HTR-8/SVneo (cell line): ENCODE measurements at places on chromosomes 2 and 18.

DNA sequence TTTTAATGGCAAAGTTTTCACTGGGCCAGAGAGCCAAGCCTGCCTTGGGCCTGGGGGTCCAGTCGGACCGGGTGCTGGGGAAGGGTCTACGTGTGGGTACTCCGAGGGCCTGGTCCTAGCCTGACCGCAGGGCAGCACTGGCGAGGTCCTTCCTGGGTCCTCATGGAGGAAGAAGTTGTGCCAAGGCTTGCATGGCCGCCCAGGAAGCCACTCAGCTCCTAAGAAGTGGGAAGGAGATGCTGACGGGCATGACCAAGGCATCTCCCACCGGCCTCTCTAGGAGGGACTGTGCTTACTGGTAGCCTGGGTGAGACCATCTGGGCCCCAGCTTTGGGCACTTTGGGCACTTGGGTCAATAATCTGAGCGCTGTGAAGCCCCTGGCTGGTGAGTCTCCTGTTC is 22.6 kb downstream of the CIB4 start:
- no peak for DNase-seq

DNA sequence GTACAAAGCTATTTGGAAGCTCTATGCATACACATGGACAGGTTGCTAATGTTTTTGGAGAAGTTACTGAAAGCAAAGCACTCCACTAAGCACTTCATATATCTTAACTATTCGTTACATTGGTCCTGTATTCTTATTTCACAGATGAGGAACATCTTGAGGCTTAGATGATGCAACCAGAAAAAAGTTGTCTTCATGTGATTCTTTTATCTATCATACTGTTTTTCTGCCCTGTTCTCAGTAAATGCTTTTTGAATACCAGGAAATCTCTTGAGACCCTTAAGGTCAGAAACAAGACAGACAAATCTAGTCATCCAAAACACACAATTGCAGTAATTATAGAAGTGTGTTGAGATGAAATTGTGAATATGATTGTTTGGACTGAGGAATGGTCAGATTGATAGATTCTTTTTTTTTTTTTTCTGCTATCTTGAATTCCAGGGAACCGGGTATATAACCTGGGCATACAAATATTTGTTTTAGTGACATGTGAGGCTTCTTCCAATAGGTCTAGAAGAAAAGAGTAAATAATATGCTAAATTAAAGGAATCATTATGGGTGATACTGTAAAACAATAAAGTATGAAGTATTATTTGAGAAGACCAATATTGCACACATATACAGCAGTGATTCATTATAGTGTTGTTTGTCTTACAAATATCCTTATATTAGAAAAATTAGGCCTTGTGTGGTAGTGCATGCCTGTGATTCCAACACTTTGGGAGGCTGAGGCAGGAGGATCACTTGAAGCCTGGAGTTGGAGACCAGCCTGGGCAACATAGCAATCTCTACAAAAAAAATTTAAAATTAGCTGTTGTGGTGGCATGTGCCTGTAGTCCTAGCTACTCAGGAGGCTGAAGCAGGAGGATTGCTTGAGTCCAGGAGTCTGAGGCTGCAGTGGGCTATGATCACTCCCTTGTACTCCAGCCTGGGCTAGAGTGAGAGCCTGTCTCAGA is 33.7 kb downstream of the EHBP1 start:
- DNase-seq: no peak

DNA sequence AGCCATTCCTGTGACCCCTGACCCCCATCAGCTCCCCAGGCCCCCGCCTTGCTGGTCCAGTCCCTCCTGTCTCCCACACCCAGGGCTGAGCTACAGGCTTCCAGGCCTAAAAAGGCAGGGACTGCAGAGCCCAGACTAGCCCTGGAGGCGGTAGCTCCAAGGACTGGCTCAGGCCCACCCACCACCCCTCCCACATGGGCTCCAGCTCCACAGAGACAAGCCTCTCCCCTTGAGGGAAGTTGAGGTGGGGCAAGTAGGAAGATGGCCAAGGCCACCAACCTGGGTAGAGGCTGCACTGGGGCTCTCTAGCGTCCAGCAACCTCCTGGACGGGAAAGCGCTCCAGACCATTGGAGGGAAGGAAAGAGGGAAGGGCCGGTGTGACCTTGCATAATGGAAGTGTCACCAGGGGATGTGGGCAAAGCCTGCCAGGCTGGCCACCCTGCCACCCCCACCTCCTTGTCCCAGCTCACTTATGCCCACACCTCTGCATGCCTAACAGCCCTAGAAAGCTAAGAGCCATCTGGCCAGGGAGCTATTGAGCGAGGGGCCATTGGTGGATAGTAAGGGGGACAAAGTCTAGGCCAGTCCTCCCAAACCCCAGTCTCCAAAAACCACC is 63.1 kb downstream of the TNS1 start:
- no peak for DNase-seq

DNA sequence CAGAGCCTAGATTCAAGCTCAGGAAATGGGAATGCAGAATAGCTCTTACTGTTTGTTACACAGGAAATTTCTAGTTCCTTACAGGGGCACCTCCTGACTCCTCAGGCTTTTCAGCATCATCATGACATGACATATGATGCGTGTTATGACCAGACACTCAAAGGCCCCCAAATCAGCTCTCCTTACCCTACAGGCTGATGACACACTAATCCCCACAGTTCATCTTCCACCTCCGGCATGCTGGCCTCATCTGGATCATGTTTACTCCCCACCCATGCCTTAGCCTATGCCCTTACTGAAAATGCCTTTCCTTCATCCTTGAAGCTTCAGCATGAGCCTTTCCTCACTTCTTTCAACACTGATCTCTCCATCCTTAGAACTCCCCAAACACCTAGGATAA is 356.9 kb downstream of the SETBP1 start:
- no peak for DNase-seq

DNA sequence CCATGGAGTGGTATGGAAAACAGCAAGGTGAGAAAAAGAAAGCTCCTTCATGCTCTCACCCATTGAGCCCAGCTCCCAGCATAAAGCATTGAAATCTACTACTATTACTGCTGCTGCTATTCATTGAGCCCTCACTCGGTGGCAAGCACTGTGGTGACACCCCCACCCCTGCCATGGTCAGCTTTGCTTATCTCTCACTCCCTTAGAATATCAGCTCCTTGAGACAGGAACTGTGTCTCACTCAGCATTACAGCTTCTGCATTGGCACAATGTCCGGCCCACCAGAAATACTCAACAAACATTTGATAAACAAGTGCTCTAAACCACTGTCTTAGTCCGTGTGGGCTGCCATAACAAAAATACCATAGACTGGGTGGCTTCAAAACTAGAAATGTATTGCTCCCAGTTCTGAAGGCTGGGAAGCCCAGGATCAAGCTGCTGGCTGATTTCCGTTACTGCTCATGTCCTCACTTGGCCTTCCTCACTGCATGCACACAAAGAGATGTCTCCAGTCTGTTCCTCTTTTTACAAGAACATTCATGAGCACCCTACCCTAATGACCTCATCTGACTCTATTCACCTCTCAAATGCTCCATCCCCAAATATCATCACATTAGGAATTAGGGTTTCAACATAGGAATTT is 116.3 kb downstream of the ZBTB7C start:
- DNase-seq: no peak

- DNase-seq: no peak
Measured at GRCh38 chr2:152242787-152243472, 67.4 kb upstream of the STAM2 start.

- DNase-seq: no peak
Measured at GRCh38 chr2:182359027-182359989, 67.5 kb downstream of the PDE1A start.

DNA sequence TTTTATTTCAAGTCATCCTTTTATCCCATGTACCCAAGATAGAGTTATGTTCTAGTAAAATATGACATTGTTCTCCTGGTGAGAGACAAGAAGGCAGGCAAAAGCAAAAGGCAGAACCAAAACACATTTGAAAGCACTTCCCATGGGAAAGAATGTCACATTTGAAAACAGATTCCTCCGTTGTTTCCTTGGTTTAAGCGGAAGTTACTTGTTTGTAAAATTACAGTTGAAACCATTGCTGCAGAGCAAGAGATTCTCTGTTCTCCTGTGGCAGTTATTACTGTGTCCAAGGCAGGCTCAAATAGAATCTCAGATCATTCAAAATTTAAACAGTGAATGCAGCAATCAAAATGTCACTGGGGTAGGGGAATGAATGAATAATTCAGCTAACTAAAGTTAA is 149.6 kb downstream of the MTCL1 start:
- no peak for DNase-seq

GRCh38 chr2:42118754-42119569 is 50.2 kb upstream of the EML4 start:
- DNase-seq: no peak

DNA sequence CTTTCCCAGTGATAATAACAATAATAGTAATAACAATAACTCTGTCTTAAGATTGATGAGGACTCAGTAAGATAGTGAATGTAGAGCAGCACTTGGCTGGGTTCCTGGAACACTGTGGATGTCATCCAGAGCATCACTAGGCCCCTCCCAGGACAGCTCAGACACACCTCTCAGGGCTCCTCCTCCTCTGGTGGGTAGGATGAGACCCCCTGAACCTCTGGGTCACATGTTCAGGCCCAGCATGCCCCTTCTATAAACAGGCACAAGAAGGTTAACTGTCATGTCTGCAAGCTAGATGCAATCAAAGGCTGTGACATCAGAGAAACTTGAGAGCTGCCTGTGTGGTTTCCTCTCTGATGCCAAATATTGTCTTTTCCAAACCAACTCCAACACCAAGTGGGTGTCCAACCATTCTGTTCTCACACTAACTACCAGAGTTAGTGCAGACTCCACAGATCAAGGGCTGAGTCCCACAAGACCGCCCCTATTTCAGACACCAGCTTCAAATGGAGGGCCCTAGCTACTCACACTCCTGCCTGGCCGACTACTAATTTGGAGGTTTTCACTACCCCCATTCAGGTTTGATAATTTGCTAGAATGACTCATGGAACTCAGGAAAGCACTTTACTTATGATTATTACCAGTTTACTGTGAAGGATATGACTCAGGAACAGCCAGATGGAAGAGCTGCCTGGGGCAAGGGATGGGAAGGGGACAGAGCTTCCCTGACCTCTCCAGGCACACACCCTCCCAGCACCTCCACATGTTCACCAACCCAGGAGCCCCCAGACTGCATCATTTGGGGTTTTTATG is 46.4 kb upstream of the BZW1 start:
- DNase-seq: peak; percentile 53

- no peak for DNase-seq
Measured at GRCh38 chr2:239162976-239163687, 237.7 kb downstream of the HDAC4 start.

DNA sequence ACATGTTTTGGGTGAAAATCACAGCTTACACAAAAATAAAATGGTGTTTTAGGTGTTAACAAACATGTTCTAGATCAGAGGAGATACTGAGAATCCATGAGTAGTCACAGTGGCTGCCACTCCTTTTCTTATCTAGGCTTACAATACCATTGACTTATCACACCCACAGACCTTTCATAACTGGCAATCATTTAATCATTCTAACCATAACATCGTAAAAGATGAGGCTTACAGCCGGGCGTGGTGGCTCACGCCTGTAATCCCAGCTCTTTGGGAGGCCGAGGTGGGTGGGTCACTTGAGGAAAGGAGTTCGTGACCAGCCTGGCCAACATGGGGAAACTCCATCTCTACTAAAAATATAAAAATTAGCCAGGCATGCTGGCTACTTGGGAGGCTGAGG is 18.8 kb upstream of the SERPINB5 start:
- no peak for DNase-seq

DNA sequence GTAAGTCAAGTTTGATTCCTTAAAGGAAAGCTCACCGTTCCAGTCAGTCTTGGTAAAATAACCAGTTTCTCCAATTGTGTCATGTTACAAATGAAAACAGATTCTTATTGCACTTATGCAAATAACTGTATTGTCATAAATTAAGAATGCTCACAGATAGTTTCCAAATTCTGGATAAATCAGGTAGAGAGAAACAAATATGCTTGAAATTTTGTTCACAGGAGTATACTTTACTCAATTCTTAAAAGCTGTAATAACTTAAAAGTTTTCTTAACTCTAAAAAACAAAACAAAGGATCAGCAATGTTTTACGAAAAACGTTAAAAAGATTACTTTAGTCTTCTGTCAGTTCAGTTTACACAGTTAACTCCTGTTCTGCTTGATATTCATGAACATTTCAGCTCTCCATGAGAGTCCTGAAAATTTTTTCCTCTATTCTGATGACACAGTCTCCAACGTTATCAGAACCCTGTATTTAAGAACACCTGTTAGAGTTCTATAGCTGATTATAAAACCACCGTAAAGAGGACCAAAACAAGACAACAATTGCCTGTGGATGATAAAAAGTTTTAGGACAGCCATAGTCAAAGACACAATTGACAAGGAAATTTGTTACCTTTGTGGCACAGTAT is 4.4 kb downstream of the GAL3ST2 start:
- no peak for DNase-seq

- no peak for DNase-seq
Measured at GRCh38 chr18:8947566-8947965, 154.9 kb upstream of the NDUFV2 start.

GRCh38 chr18:49677081-49677480 is 115.2 kb downstream of the LIPG start:
- DNase-seq: no peak

DNA sequence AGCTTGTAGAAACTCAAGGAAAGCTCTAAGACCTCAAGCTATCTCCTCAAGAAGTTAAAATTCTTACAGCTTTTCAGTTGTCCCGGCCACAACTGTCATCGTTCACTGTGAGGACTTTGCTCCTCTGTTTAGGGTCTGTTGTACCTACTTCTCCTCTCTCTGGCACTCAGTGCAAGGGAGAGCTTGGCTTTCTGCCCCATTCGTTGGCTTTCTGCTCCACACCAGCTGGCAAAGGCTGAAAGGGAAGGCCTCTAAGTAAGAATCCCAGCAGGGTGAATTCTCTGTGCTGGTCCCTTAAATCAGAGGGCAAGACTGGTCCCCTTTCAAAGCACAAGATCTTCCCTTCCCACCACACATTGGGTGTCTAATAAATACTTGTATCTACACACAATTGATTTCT is 17.3 kb downstream of the ZBTB7C start:
- no peak for DNase-seq

DNA sequence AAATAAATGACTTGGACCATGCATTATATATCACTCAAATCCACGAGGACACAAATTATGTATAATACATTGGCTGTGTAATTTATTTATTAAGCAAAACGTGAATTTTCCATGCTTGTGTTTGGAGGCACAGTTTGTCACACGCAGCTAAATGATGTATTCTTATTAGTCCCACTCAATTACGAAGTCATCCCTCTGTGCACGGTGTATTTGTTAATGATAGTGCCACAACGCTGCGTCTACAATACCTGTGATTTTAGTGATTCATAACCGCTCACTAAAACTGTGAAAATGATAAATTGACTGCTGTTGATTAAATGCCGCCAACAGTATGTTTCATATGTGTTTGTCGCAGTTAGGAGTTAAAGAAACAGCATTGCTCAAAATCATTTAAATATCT is 358.3 kb downstream of the ZNF516 start:
- no peak for DNase-seq

- DNase-seq: no peak
Measured at GRCh38 chr2:221388891-221389290, 183.2 kb downstream of the EPHA4 start.

DNA sequence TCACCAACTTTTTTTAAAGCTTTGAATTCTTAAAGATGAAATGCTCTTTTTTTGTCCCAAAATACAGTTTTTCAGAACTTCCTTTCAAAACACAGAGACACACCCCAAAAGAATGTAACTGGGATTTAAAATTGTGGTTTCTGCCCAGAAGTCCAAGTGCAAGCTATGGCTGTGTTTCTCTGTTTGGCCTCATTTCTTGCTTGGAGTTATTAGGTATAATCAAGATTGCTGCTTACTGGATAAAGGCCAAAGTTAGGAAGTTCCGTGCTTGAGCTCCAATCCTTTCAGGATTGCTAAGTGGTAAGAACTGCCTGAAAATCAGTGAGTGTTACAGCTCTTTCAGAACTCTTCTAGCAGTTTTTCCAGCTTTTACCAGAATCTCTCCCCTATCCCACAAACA is 16.9 kb downstream of the ZBTB7C start:
- no peak for DNase-seq
